Right ventricle myocardium inferior (tissue), 1 donor: ENCODE measurements at places on chromosomes 13 and 19. TPM values are rescaled to one million over a fixed set of nuclear protein-coding genes. Genes with fewer than 3 reads are reported as not detected.

OR7A5 gene
- not detected for total RNA-seq

- no peak for DNase-seq
These were observed 31.9 kb downstream of the INTS6 start for GRCh38 chr13:51420681-51421490.

KCTD12 gene
- total RNA-seq, result 42.8 TPM

SYDE1 gene
- 15.7 TPM for total RNA-seq

DNA sequence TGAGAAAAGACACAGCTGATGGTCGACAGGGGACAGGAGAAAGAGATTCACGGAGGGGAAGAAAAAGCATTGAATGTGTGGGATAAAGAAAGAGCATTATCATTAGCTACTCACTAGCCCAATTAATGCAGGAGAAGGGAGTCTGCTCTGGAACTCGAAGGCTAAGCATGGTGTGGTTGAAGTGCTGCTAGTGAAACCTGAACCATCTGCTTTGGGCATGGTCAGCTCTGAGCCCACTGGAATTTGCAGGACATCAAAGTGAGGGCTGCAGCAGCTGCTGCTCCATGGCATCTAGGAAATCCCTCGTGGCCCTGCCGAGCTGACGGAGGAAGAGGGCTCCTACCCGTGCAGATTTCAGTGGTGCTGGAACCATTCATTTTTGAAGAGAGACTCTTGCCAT, 320.3 kb downstream of the ATP8A2 start:
- no peak for DNase-seq

GRCh38 chr19:44689290-44690130, 9.4 kb upstream of the CEACAM16 start:
- peak; percentile 85 for DNase-seq

MBD3L3 gene
- not detected for total RNA-seq

- no peak for DNase-seq
These were observed 579.5 kb downstream of the DCT start for GRCh38 chr13:93899981-93900380.

DNA sequence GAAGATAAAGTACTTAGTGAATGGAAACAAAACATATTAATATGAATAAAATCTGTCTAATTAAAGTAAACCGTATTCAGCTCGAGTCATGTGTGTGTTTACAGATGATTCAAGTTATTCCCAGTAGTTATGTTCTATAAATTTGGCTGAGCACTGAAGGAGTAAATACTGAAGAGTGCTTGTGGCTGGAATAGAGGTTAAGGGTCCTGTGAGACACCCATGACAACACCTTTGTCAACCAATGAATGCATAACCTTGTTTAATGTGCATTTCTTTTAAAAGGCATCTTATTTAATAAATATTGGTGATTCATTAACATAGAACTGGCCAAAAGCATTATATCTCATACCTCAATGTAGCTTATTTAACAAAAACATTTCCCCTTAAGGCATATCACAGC, 577.8 kb upstream of the SLITRK5 start:
- DNase-seq, result no peak

DNA sequence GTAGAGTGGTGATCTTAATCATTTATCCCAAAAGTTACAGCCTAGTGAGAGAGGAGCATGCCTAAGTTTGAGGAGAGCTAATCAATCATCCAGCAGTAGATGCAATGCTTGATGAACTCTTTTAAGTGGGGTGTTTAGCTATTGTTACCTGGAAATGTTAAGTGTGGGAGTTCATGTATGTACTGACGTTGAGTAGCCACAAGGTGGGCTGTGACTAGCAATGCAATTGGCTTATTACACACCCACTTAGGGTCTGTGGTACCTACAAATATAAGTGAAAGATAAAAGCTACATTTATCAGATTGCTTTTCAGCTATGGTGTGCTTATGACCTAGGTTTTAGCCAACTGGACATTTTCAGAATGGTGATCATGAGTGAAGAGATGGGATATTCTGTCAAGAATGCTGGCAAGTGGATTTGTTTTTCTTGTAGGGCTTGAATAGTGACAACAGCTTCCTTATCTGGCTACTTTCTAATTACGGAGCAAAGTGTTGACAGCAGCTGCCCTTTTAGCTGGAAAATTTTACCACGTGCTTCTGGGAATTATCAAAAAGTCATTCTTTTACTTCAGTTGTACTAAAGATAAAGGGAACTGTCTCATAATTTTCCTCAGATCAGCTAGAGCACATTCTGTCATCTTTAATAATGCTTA, 170.6 kb downstream of the POSTN start:
- no peak for DNase-seq

DNA sequence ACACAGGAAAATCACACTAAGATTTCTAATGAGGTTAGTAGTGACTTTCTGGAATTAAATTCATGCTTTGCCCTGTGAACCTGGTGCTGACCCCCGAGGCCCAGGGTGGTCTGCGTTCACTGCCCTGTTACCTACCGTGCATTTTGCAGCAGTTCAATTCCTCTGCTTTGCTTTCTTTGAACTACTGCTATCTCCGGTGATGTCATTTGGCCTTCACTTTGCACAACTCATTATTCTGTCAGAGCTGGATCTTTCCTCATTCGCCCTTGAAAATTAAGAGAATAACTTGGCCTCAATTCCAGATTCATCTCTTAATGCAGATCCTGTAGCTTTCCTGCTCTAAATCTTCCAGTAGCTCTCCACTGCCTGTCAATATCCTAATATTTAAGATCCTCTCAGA, 8.8 kb upstream of the LRRC63 start:
- DNase-seq, result no peak

DNA sequence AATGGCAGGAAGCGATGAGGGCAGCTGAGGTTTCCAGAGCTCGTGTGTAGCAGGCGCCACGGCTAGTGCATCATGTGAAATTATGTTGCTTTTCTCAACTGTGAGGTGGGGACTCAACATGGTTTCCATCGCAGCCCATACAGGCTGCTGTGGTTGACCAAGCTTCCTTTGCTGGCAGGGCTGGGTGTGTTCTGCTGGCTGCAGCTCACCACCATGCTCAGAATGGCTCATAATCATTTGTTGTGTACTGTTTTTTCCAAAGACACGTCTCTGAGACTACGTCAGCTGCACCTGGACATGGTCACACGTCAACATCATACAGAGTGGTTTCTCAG, 16.1 kb upstream of the RASA3 start:
- no peak for DNase-seq

- DNase-seq, result no peak
These were observed 66.7 kb downstream of the CDADC1 start for GRCh38 chr13:49314344-49314882.

YIF1B gene
- total RNA-seq, result 34.7 TPM

DNA sequence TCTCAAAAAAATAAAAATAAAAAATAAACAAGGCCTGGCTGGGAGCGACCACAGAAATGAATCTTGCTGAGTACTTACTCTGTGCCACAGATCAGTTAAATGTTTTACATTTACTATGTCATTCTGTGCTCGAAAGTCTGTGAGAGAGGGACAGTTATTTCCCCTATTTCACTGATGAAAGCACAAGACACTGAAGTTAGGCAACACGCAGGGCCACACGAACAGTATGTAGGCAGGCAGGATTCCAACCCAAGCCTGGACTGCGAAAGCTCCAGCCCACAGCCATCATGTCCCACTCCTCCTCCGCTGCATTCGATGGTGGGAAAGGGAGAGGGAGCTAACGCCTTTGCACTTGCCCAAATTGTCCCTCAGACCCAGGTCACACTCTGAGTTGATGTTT, 34.2 kb downstream of the RUBCNL start:
- no peak for DNase-seq

ATP4B gene
- total RNA-seq, result not detected

SHISA7 gene
- not detected for total RNA-seq

ZNF112 gene
- total RNA-seq, result 3.9 TPM

GRCh38 chr13:58620176-58620575, 988.6 kb downstream of the PCDH17 start:
- no peak for DNase-seq

DNA sequence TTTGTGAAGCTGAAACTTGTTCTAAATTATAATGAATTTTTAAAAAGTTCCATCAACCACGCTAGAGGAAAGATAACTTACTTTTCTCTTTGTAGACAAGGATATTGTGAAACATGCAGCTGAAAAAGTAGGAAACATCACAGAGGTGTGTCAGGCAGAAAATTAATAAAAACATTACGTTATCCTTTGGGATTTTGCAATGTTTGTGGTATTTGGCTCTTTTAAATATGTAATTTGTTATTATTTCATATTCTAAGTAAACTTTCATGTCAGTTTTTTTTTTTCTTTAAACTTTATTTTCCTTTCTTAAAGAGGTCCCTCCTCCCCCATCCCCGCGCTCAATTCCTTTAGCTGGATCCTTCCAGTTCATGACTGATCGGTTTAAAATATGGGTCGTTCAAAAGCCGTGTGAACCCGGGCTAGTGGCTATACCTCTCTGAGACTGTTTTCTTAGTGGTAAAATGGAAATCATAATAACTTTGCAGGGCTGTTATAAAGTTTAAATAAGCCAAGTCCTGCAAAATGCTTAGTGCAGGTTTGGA, 740 bp upstream of the CCDC61 start:
- no peak for DNase-seq

GIPR gene
- total RNA-seq, result 5.0 TPM

GRCh38 chr13:108785844-108786243, 156.4 kb downstream of the MYO16 start:
- DNase-seq, result no peak

DNA sequence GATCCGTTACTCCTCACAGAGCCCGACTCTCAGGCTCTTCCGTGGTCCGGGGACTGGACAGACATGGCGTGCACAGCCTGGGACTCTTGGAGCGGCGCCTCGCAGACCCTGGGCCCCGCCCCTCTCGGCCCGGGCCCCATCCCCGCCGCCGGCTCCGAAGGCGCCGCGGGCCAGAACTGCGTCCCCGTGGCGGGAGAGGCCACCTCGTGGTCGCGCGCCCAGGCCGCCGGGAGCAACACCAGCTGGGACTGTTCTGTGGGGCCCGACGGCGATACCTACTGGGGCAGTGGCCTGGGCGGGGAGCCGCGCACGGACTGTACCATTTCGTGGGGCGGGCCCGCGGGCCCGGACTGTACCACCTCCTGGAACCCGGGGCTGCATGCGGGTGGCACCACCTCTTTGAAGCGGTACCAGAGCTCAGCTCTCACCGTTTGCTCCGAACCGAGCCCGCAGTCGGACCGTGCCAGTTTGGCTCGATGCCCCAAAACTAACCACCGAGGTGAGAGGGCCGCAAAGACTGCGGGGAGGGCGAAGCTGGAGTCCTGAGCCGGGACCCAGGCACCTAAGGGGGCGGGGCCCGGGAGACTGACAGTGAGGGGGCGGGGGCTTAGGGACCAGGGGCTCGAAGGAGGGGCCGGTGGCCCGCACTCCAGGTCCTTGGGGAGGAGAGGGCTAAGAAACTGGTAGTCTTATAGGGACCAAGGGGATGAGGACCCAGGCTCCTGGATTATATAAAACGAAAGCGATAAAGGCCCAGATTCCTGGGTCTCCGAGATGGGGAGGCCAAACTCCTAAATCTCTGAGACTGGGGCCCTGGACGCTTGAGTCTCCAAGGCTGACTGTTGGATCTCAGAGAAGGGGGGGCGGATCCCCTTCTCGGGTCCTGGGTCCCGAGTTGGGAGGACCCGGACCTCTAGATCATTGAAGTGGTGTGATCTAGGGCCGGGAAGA, 2.0 kb downstream of the ETV2 start:
- DNase-seq, result peak; percentile 93

- DNase-seq, result no peak
These were observed 3.5 kb upstream of the CIRBP start for GRCh38 chr19:1265615-1266128.

LPAR2 gene
- 0.57 TPM for total RNA-seq

- peak; percentile 92 for DNase-seq
These were observed 547 bp upstream of the INTS6 start for GRCh38 chr13:51453207-51453958.

DNA sequence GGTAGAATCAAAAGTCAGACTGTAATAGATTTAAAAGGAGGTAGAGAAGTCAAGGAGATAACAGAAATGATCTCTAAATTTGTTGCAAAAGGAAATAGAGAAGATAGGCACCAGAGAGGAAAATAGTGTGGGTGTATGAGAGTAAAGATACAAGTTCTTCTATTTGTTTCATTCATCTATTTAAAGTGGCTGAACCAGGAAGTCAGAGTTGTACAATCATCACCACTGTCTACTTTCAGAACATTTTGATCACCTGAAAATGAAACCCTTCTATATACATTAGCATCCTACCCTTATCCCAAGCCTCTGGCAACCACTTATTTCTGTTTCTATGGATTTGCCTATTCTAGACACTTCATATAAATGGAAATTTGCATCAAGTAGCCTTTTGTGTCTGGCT, 36.7 kb downstream of the INTS6 start:
- no peak for DNase-seq

PTBP1 gene
- total RNA-seq, result 67.6 TPM

CFAP97D2 gene
- not detected for total RNA-seq

- DNase-seq, result no peak
These were observed 130.5 kb downstream of the PAN3 start for GRCh38 chr13:28268800-28269223.

ZNF578 gene
- total RNA-seq, result 1.6 TPM

DNA sequence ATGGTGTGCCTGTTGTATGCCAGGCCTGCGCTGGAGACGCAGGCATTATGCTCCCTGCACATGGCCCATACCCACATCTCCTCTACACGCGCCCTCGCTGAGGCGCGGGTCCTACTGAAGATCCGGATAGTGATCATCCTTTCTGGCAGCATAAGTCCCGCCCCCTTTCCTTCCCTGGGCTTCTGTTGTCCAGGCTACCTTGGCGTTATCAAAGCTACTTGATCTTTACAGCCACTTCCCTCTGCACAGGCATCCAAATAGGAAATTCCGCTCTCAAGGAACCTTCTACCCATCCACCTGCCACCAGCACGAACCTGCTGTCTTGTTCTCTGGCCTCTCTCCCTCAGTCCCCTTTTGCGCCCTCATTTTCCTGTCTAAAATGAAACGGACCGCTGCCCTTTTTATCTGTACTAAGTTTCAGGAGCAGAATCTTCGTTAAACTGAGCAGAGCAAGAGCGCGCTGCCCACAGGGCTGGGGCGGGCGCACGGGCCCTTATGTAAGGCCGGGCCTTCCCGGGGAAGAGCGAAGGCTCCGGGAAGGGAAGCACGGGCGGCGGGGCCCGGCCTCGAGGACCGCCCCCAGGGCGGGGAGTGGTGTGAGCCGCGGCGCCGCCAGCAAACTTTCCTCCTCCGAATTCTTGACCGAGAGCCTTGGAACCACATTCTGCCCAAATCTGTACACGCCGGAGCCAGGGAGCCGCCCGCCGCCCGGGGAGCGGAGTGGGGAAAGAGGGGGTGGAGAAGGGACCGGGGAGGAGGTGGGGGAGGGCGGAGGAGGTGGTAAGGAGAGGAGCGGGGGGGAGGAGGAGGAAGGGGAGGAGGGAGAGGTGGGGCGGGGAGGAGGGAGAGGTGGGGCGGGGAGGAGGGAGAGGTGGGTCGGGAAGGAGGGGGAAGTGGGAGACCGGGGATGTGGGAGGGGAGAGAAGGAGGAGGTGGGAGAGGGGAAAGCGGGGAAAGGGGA, 920 bp upstream of the UBE2L5 start:
- DNase-seq, result peak; percentile 94
